ENCODE measurements at places on chromosomes 1 and 21.

- DNase-seq, result no peak
Observed at GRCh38 chr1:41795205-41795762, 123.4 kb downstream of the HIVEP3 start.

DNA sequence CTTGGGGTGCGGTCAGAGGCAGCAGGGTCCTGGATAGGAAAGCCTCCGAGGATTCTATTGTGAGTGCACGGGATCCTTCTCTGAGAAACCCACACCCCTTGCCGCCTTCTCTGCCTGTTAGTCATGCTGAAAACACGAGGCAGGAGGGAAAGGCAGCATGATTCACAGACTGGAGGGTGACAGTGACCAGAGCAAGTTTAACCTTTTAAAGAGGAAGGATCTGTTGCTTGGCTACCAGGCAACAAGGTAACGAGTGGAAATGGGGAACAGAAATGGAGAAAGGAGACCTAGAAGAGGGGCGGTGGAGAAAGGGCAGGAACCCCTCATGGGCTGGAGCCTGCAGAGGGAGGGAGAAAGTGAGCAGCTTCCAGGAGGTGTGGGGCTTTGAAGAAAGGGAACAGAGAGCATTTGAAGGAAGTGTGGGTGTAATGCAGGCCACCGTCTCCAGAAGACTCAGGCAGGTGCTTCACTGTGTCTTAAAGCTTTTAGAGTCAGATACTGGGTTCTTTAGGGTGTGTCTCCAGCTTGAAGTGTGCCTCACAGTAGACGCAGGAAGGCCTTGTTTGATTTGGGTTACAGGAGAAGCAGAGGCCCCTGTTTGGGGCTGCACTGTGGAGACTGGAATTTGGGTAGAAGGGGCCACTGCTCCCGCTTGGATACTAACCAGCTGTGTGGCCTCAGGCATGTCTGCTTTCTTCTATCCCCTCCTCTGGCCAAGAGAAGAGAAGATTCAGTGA is 19.1 kb downstream of the OPTC start:
- DNase-seq, result peak; percentile 61

- DNase-seq, result no peak
Observed at GRCh38 chr1:90919900-90920299, 101.9 kb downstream of the ZNF644 start.

GRCh38 chr1:183885142-183885735 is 80.3 kb downstream of the RGL1 start:
- DNase-seq, result no peak

DNA sequence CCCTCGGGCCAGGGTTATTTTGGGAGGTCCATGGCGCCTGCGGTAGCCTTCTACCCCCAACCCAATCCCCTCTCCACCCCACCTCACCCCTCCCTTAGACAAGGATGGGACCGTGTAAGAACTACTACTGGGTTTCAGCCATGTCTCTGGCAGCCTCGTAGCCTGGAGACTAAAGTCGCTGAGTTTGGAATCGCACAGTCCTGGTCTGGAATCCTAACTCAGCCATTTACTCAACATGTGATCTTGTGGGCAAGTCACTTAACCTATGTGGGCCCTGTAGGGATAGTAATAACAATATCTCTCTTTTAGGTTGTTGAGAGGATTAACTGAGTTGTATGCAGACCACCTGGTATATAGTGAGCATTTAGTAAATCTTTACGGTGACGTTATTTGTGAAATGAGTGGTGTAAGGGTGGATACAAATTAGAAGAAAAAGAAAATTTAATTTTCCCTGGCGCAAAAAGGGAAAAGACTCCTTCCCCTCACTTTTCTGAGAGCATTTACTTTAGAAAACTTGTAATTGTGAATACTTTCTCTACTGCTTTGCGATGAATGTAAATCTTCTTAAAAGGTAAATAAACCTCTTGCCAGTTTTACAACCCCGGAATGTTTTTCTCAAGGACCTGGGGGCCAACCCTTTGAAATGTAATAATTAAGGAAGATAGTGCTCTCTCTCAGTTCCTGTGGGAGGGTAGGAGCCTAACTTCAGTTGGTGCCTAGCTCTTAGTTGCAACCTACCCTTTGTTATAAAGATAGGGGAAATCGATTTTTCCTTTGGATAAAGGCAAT is 615 bp upstream of the MRPS15 start:
- DNase-seq, result no peak

- no peak for DNase-seq
Observed at GRCh38 chr1:229105822-229106525, 164.9 kb upstream of the RAB4A start.

DNA sequence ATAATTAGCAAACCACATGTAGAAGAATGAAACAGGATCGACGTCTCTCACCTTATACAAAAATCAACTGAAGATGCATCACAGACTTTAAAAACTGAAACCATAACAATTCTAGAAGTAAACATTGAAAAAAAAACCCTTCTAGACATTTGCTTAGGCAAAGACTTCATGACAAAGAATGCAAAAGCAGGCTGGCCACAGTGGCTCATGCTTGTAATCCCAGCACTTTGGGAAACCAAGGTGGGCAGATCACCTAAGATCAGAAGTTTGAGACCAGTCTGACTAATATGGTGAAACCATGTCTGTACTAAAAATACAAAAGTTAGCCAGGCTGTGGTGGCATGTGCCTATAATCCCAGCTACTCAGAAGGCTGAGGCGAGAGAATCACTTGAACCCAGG is 1351.7 kb downstream of the MRPL39 start:
- no peak for DNase-seq

- no peak for DNase-seq
Observed at GRCh38 chr21:32426066-32426465, 13.6 kb downstream of the EVA1C start.

- DNase-seq, result peak; percentile 52
Observed at GRCh38 chr1:107669996-107670395, 295.0 kb downstream of the VAV3 start.

GRCh38 chr1:245464290-245464689 is 309.5 kb downstream of the KIF26B start:
- DNase-seq, result no peak

DNA sequence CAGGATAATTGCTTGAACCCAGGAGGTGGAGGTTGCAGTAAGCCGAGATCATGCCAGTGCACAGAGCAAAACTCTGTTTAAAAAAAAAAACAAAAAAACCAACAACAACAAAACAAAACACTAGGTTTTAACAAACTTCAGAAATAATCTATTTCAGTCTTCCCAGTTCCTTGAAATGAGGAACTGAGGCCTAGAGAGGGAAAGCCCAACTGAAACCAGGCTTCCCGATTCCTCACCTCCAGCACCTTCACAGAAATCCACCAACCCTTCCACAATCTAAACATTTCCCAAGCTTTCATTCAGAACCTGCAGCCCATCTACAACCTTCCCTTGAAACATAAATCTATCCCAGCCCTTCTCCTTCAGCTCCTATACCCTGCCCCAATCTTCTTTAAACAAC is 612 bp upstream of the CD52 start:
- DNase-seq, result no peak

DNA sequence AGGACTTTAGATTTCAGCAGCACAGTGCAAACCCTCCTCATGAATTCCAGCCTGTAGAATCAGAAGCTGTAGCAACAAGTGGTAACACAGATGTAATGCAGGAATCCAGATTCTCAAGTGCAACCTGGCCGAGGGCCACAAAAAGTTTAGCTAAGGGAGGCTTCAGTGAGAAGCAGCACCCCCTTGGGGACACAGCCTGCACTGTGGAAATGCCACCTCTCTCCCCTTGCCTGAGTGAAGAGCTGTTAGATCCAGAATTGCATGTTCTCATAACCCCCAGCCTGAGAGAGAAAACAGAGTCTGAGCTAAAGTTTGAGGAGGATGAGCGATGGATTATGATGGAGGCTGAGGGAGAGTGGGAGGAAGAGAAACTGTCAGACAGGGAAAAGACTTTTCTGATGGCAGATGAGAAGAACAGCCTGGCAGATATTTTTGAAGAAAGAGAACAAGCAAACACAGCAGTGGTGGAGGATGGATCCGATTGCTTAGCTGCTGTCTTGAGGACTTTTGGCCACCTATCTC is 80.5 kb upstream of the BMP8A start:
- DNase-seq, result peak; percentile 87

DNA sequence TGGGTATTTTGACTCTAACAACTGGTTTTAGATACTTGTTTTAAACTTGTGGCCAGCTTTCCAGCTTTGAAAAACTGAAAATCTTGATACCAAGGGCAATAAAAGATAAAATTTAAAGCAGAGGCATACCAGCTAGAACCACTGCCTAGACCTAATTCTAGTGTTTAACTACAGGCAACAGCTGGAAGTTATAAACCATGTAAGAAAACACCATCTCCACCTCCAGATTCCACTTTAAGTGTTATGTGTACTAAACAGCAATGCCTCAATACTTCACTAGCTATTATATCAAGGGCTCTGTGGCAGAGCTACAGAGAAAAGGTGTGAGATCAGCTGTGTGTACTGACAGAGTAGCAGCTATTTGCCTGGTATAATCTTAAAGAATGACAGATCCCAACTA is 69.5 kb downstream of the LPAR3 start:
- DNase-seq, result no peak
